D721Med (cell line): ENCODE measurements at places on chromosomes 13 and 19.

GRCh38 chr19:3266092-3266693 is 41.7 kb downstream of the CELF5 start:
- DNase-seq: no peak

GRCh38 chr19:49409441-49410029 is 13.7 kb downstream of the PTH2 start:
- DNase-seq: no peak

DNA sequence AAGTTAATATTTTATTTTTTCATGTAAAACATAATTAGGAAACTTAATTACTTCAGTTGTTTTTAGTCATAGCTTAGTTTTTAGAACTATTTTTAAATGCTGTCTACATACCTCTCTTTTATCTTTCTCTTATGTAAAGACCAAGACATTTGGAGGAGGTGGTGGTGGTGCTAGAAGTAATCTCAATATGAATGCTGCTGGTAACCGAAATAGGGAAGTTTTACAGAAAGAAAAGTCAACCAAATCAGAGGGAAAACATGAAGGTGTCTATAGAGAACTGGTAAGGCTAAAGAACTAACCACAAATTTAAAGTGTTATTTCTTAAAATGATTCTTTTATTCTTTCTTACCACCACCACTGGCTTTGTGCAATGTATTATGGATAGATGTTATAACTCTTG is 97.3 kb downstream of the TDRD3 start:
- DNase-seq: no peak

DNA sequence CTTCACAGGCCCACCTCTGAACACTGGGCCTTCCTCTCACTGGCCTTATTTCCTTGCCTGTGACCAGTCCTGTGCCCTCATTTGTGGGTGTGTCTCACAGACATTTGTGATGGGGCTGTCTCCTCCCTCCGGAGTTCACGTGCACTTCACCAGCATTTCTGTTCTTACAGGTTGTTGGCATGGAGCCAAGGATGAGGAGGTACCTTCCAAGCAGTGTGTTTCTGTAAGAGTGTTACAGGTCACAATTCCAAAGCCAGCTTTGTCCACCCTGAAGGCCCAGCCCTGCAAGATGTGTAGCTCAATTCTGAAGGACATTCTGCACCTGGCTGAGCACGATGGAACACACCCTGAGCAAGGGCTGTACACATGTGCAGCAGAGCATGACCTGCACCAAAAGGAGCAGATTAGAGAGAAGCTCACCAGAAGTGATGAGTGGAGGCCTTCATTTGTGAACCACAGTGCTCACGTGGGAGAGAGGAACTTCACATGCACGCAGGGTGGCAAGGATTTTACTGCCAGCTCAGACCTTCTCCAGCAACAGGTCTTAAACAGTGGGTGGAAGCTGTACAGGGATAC is 8.1 kb downstream of the ZNF749 start:
- no peak for DNase-seq

- DNase-seq: no peak
These were observed 2.9 kb downstream of the ZNF90 start for GRCh38 chr19:20080656-20081055.

GRCh38 chr13:94906605-94907004 is 194.3 kb upstream of the SOX21 start:
- no peak for DNase-seq

DNA sequence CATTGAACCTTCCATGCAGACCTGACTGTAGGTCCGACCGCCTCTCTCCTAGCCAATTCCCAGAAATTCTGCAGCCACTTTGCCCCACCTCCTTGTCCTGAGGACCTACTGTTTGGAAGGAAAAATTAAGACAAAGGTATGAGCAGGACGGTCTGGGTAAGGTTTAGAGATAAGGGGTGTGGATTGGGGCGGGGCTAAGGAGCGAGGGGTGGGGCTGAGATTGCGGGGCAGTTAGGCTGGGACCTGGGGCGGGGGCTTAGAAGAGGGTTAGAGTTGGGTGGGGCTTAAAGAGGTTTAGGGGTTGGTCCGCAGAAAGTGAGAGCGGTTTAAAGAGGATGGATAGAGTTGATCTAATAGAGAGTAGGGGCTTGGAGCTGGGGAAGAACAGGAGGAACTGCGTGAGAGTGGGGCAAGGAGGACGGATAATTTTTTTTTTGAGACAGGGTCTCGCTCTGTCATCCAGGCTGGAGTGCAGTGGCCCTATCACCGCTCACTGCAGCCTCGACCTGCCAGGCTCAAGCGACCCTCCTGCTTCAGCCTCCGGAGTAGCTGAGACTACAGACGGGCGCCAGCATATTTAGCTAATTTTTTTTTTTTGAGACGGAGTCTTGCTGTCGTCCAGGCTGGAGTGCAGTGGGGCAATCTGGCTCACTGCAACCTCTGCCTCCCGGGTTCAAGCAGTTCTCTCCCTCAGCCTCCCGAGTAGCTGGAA is 1.7 kb upstream of the ZNF865 start:
- no peak for DNase-seq

DNA sequence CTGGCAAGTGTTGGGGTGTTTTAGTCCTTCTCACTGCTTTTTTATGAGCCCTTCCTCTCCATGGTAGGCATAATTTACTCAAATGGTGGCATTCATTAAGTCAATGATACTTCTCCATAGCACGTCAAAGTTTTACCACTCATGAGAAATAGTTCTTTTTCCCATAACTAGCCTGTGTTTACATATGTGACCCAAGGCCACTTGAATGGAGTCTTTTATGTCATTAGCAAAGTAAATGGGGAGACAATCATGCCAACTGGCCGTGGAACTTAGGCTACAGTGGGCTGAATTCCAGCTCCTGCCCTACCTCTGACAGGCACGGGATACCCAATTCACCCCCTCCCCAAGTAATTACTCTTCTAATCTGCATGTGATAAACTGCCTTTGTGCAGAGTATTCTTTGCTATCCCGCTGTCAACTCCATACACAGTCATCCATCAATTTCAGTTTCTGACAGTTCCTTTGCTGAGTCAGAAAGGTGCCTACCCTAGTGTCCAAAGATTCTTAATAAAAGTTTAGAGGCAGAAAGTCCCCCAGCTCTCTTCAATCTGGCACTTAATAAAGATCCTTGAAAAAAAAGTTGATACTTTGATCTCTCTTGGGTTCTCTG is 16.9 kb downstream of the PROSER1 start:
- no peak for DNase-seq

GRCh38 chr13:40624383-40624782 is 42.1 kb downstream of the FOXO1 start:
- DNase-seq: no peak

GRCh38 chr19:13693889-13694288 is 70.4 kb upstream of the MRI1 start:
- no peak for DNase-seq

GRCh38 chr19:11617180-11618062 is 20.1 kb downstream of the ZNF627 start:
- no peak for DNase-seq
